ENCODE measurements at places on chromosomes 2 and 18.

GRCh38 chr18:67433971-67434370 is 82.5 kb downstream of the DSEL start:
- no peak for DNase-seq

DNA sequence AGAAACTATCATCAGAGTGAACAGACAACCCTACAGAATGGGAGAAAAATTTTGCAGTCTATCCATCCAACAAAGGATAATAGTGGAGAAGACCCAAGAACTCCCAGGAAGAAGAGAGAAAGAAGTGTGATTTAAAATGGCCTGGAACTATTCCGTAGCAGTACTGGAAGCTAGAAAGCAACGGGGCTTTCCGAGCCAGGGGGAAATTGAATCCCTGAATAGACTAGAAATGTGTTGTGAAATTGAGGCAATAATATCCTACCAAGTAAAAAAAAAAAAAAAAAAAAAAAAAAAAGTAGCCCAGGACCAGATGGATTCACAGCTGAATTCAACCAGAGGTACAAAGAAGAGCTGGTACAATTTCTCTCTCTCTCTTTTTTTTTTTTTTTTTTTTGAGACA is 69.3 kb downstream of the FARP2 start:
- DNase-seq: no peak

GRCh38 chr18:59032308-59032707 is 107.4 kb upstream of the SEC11C start:
- no peak for DNase-seq

GRCh38 chr18:63707816-63708215 is 5.1 kb downstream of the SERPINB11 start:
- no peak for DNase-seq

DNA sequence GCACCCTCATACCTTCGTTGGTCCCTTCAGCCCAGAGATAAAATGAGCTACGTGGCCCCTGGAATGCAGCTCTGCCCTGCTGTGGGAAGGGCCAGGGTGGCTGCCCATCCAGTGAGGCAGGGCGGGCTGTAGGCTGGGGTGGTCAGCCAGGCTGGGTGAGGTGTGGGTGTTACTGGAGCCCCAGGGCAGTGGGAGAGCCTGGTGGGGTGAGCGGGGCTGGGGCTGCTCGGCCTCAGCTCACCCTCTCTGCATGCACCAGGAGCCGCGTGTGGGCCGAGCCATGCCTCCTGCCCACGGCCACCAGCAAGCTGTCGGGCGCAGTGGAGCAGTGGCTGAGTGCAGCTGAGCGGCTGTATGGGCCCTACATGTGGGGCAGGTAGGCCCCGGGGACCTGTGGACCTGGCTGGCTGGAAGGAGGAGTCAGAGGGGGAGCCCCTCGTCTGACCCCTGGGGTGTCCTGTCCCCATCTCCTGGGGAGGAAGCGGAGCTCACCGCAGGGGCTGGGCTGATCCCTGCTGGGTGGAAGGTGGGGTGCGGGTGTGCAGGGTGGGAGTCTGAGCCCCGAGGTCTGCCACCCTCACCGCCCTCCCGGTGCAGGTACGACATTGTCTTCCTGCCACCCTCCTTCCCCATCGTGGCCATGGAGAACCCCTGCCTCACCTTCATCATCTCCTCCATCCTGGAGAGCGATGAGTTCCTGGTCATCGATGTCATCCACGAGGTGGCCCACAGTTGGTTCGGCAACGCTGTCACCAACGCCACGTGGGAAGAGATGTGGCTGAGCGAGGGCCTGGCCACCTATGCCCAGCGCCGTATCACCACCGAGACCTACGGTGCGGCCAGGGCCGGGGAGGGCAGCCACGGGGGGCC is 5.5 kb downstream of the RNPEPL1 start:
- no peak for DNase-seq

DNA sequence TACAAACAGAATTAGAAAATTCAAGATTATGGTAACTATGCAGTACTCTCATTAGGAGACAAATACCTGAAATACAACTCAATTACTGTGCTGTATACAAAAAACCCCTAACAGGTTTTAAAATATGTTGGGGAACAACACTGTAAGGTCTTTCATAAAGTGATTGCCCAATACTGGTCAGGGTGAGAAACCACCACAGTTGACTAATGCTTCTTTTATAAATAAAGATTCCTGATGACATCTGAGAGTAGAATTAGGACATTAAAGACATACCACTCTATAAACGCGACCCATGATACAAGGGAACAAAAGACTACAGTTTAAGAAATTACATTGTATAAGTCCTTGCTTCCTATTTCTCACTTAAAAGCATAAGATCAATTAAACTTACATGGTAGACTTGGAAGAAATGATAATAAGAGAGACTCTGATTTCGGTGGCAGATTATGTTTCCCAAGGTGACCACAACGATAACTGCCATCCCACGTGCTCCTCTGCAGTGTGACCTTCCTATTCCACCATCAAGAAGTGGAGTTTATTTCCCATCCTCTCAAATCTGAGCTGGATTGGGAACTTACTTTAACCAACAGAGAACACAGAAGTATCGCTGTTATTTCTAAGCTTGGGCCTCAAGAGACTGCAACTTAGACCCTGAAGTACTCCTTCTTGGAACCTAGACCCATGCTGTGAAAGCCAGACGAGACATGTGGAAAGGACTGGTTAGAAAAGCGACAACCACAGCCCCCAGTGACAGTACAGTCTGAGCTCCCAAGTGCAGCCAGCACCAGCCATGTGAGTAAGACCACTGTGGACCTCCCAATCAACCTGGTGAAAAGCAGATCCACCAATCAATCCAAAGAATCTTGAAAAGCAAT is 52.3 kb downstream of the ZNF521 start:
- no peak for DNase-seq

- no peak for DNase-seq
Observed at GRCh38 chr2:190607657-190608357, 41.1 kb upstream of the NAB1 start.

GRCh38 chr2:70985956-70986355 is 7.5 kb downstream of the ANKRD53 start:
- DNase-seq: no peak

DNA sequence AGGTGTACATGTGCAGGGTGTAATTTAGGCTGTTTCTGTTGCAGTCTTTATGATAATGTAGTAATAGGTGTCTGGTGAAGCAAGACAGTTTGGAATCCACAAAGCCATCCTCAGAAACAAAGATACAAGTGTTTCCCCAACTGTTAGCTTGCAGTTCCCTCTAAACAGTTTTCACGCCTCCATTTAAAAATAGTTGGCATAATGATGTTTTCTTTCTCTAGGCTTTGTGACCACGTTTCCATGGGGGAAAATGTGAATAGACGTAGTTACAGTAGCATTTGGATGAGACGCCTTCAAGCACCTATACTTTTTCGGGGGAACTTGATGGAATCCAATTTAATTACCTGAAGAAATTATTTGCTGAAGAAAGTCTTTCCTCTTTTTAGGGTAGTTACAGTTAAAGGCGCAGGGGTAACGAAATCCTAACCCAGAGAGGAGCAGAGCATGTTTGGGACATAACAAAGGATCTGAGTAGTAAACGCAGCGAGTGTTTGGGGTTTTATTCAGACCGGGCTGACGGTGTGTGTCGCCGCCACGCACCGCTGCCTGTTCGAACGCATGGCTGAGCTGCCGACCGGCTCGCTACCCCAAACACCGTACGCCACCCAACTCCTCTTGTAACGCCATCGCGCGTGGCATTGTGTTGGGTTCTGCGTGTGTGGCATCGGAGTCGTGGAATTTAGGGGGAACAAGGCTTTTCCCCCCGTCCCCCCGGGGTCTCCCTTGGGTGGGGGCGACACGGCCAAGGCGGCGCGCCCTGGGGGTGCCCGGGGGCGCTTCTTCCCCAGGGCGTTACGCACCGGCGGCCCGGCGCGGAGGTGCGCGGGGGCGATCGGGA is 681 bp upstream of the NRP2 start:
- DNase-seq: no peak

DNA sequence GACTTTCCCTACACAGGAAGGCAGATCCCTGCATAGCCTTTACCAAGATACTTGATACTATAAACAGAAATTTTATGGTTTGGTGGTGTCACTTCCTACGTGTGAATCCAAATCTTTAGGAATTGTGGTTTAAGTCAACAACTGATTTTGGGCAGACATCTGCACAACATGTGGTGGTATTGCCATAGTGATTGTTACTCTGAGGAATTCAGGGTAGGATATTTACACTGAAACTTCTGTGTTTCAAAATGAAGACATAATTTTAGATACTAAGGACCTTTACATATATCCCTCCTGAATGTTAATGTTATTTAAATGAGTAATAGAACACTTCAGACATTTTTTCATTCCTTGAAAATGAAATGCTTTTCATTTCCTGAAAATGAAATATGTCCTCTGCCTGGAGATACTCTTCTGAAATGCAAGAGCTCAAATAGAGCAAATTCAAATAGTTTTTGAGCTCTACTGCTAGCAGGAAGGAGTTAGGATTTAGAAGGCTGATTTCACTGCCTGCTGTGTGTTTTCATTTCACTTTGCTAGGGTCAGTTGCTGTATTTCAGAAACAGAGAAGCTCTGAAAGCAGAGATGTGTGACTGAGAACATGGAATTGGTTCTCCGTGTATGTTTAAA is 77.2 kb downstream of the MDH1 start:
- DNase-seq: no peak

- no peak for DNase-seq
Observed at GRCh38 chr18:32335228-32335627, 135.5 kb downstream of the GAREM1 start.

- DNase-seq: no peak
Observed at GRCh38 chr2:145764631-145765030, 1244.7 kb upstream of the ZEB2 start.

- DNase-seq: no peak
Observed at GRCh38 chr2:173644146-173644545, 289.5 kb downstream of the CDCA7 start.

DNA sequence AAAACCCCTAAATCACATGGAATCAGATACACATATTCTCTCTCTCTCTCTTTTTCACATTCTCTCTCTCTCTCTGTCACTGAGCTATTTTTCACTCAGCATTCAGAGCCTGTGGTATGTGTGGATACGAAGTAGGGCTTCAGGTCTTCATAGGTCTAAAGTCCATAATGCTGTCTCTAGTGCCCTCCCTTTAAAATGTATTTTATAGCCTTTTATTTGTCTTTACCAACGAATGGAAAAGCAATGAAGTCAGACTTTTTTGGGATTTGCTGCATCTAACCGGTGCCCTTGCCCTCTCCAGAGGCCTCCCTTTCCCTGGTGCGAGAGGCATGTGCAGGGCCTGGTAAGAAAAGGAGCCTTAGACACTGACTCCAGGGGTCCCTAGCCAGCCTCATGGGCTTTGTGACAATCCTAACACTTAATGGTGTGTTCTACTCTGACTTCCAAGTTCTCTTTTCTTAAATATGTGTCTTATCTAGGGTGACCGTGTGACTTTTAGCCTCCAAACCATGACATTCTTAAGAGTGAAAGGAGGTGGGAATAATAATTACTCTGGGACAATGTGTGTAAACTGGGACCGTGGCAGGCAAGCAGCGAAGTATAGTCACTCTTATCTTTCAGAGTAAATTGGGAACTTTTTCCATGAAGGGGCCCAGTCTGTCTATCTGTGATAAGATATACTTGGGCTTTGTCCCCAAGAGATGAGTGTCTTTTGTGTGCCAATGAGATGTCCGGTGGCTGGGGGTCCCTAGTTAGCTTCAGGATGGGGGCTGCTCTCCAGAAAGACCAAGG is 101.1 kb downstream of the B3GNT2 start:
- DNase-seq: no peak

GRCh38 chr2:37934591-37935513 is 9.8 kb downstream of the RMDN2 start:
- no peak for DNase-seq

- DNase-seq: no peak
Observed at GRCh38 chr2:106184394-106184793, 9.7 kb downstream of the UXS1 start.

DNA sequence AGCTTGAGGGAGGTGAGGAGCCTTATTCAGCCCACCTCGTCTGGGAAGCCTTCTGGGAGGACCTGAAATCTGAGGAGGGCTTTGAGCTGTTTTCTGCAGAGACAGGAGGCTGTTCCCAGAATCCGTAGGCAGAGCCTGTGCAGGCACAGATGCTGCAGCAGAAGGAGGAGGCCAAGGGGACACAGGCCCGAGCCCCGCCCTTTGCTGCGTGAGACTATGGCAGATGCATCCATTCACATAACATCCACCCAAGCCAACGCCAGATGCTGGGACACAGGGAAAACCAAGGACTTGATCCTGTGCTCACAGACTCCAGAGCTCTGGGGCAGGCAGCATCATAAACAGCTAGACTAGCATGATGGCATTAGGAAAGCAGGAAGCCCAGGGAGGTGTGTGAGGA is 98.2 kb downstream of the KCNF1 start:
- DNase-seq: no peak
